MCF 10A (cell line): ENCODE measurements at places on chromosomes 6 and 20. TPM values are rescaled to one million over a fixed set of nuclear protein-coding genes. Genes with fewer than 3 reads are reported as not detected.

The BPIFA1 gene
- total RNA-seq: not detected in 2 replicates

The SIRPB2 gene
- 1.3 and 1.8 TPM in 2 replicates for total RNA-seq

The ZC3H12D gene
- 0.29 TPM in 1 of 2 replicates, not detected in the other for total RNA-seq

- H3K27me3 ChIP-seq: no peaks in the 10 kb centered on the region
- no peak overlapping the region for H3K4me3 ChIP-seq
- no peaks in the 10 kb centered on the region for H3K4me1 ChIP-seq
- H3K27ac ChIP-seq: no peak overlapping the region
These were observed 75.1 kb upstream of the ATXN1 start for GRCh38 chr6:16836144-16836981.

DNA sequence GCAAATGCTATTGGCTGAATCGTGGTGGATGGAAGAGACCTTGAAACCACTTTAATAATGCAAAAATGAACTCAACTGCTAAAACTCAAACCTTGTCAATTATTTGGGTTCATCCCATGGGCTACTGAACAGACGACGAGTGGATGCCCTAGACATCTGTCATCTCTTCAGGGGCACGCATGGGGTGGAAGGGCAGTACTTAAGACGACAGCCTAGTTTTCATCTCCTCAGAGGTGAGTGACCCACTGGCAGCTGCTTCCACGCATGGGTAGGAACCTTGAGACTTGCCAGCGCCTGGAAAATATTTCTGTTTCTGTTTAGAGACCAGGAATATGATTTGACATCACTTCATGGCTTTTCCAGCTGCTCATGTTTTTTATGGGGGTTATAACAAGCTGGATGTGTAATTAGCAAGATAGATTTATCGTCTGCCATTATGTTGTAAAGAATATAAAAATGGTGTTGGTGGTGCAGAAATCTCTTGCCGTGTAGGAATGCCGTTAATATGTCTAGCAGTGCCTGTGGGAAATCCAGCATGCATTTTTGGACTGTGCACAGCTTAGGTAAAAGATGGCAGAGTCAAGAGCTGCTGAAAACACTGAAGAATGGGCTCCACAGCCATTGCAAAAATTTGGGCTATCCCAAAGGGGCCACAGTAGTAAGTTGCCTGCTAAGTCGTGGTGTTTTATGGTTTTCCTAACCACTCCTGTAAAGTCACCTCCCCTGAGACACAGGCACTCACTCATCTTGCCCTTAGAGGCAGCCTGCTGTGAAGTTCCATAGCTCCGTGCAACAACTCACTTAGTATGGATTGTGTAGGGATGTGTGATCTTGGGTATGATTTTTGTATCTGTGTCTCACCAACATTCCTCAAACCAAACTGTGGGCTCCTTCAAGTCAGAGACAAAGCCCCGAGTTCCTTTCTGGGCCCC is 203.3 kb downstream of the EYA2 start:
- H3K27ac ChIP-seq: no peak overlapping the region
- no peaks in the 10 kb centered on the region for H3K27me3 ChIP-seq
- no peaks in the 10 kb centered on the region for H3K4me1 ChIP-seq
- H3K4me3 ChIP-seq: no peak overlapping the region
- H3K36me3 ChIP-seq: no peaks in the 10 kb centered on the region

DNA sequence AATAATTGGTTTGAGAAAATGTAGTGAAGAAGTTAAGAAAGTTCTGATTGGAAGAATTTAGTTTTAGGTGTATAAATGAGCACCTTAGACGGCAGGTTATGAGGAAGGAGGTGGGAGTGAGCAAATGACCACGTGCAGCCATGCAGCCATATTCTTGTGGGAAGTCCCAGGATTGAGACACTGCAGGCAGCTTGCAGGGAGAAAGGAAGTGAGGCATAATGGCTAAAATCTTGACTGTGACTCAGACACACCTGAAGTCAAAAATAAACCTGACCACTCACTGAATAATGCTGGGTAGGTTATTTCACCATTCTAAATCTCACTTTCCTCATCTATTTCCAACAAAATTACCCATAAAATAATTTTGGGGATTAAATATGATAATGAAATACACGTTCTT is 16.6 kb downstream of the DSE start:
- peak overlapping the region; percentile 50 for H3K4me3 ChIP-seq
- H3K36me3 ChIP-seq: no peaks in the 10 kb centered on the region
- peak overlapping the region; percentile 89 for H3K27ac ChIP-seq
- no peaks in the 10 kb centered on the region for H3K27me3 ChIP-seq

GRCh38 chr20:16147916-16148315 is 425.3 kb downstream of the KIF16B start:
- H3K36me3 ChIP-seq: no peaks in the 10 kb centered on the region
- no peak overlapping the region for H3K4me3 ChIP-seq
- no peak for DNase-seq
- no peaks in the 10 kb centered on the region for H3K4me1 ChIP-seq
- H3K27ac ChIP-seq: no peak overlapping the region
- H3K27me3 ChIP-seq: peaks cover 11% of the 10 kb centered on the region

DNA sequence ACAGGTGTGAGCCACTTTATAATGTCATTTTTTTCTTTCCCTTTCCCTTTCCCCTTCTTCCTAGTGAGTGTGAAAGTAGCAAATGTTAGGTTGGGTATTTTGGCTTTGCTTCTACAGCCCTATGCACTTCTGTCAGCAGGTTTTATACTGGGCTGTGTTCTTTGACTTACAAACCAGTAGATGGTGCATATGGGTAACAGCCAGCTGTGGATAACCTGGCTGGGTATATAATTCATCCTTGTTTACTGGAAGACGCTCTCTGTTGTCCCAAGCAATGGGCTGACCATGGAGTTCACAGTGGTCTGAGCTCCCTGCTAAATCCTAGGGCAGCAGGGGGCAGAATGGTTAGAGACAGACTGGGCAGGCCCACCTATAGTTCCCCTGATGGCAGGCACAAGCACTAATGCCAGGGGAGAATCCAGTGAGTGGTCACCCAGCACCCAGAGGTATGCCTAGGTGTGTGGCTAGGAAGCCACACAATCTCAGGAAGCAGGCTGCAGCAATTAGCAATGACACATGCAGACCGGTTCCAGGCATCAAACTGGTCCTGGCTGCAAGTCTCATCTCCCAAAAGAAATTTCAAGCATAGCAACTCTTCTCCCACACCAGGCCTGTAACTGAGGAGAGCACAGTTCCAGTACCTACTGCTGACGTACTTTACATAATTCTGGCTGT is 592.7 kb upstream of the MAN1A1 start:
- H3K27me3 ChIP-seq: no peaks in the 10 kb centered on the region
- H3K36me3 ChIP-seq: no peaks in the 10 kb centered on the region
- DNase-seq: no peak
- no peak overlapping the region for H3K27ac ChIP-seq

- H3K27me3 ChIP-seq: no peaks in the 10 kb centered on the region
- no peak overlapping the region for H3K4me3 ChIP-seq
- peaks cover 12% of the 10 kb centered on the region for H3K4me1 ChIP-seq
- H3K27ac ChIP-seq: no peak overlapping the region
- H3K36me3 ChIP-seq: no peaks in the 10 kb centered on the region
- peak; percentile 87 for DNase-seq
These were observed 77.1 kb downstream of the NINL start for GRCh38 chr20:25508083-25508770.

DNA sequence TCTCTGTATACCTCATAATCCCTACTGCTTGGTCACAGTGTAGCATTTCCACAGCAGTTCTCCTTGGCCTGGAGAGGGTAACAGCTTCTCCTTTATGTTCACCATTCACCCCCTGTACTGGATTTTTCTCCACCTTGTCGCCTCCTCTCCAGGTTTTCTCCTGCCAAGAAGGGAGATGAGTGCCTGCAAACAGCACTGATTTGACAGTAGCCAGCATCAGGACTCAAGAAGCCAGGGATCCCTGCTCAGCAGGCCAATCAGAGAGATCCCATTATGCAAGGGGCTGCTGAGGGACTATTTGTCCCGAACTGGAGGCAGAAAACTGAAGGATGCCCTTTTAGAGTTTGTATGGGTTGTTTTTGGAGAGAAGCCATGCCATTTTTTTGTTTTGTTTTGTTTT is 68.6 kb upstream of the RIPOR2 start:
- peak; percentile 59 for DNase-seq
- H3K36me3 ChIP-seq: peaks cover 9% of the 10 kb centered on the region

DNA sequence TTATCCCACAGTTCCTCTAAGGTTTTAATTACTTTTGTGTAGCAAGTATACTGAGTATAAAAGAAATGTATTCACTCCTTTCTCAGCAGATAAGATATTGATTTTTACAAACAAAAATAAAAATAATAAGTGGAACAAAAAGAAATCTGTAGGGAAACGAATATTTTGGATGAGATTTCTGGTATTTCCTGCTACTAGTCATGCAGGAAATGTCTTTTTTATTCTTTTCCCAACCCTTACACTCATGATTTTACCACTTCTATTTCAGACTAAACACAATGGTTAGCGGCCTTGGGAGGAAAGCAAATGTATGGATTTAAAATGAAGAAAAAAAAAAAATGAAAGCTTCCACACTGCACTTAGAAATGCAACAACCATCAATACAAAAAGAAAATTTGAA is 580.5 kb upstream of the MARCKS start:
- no peaks in the 10 kb centered on the region for H3K36me3 ChIP-seq
- DNase-seq: no peak

GRCh38 chr6:98640366-98640765 is 194.0 kb upstream of the POU3F2 start:
- DNase-seq: no peak
- no peak overlapping the region for H3K4me3 ChIP-seq
- no peaks in the 10 kb centered on the region for H3K4me1 ChIP-seq
- no peak overlapping the region for H3K27ac ChIP-seq
- peaks cover 24% of the 10 kb centered on the region for H3K27me3 ChIP-seq

DNA sequence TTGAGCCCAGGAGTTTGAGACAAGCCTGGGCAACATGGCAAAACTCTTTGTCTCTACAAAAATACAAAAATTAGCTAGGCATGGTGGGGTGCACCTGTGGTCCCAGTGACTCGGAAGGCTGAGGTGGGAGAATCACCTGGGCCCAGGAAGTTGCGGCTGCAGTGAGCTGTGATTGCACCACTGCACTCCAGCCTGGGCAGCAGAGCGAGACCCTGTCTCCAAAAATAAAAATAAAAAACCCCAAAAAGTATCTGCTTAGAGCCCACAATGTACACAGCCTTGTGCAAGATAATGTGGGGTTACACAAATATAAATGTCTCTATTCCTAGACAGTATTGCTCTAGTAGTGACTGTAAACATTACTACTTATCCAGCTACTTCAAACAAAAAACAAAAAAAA is 5.9 kb downstream of the ESF1 start:
- no peaks in the 10 kb centered on the region for H3K27me3 ChIP-seq
- DNase-seq: no peak
- H3K27ac ChIP-seq: no peak overlapping the region

GRCh38 chr6:136326038-136326553 is 36.5 kb upstream of the BCLAF1 start:
- H3K27ac ChIP-seq: no peak overlapping the region
- DNase-seq: no peak
- H3K4me3 ChIP-seq: no peak overlapping the region
- H3K36me3 ChIP-seq: no peaks in the 10 kb centered on the region
- H3K4me1 ChIP-seq: no peaks in the 10 kb centered on the region

GRCh38 chr20:15638816-15639215 is 934.4 kb downstream of the KIF16B start:
- H3K27me3 ChIP-seq: no peaks in the 10 kb centered on the region
- no peak overlapping the region for H3K4me3 ChIP-seq
- no peak overlapping the region for H3K27ac ChIP-seq
- no peak for DNase-seq
- H3K4me1 ChIP-seq: no peaks in the 10 kb centered on the region

- no peak overlapping the region for H3K4me3 ChIP-seq
- H3K36me3 ChIP-seq: no peaks in the 10 kb centered on the region
These were observed 391.9 kb downstream of the CD109 start for GRCh38 chr6:74087899-74088298.

GRCh38 chr6:39029156-39030011 is 19.2 kb upstream of the GLP1R start:
- peaks cover 65% of the 10 kb centered on the region for H3K27me3 ChIP-seq
- H3K4me1 ChIP-seq: no peaks in the 10 kb centered on the region
- H3K27ac ChIP-seq: no peak overlapping the region
- H3K4me3 ChIP-seq: no peak overlapping the region
- peak; percentile 42 for DNase-seq

- H3K27ac ChIP-seq: peak overlapping the region; percentile 62
- H3K4me1 ChIP-seq: peaks cover 20% of the 10 kb centered on the region
- H3K36me3 ChIP-seq: peaks cover 6% of the 10 kb centered on the region
- H3K27me3 ChIP-seq: no peaks in the 10 kb centered on the region
- no peak overlapping the region for H3K4me3 ChIP-seq
These were observed 7.7 kb downstream of the ZHX3 start for GRCh38 chr20:41309817-41310216.

DNA sequence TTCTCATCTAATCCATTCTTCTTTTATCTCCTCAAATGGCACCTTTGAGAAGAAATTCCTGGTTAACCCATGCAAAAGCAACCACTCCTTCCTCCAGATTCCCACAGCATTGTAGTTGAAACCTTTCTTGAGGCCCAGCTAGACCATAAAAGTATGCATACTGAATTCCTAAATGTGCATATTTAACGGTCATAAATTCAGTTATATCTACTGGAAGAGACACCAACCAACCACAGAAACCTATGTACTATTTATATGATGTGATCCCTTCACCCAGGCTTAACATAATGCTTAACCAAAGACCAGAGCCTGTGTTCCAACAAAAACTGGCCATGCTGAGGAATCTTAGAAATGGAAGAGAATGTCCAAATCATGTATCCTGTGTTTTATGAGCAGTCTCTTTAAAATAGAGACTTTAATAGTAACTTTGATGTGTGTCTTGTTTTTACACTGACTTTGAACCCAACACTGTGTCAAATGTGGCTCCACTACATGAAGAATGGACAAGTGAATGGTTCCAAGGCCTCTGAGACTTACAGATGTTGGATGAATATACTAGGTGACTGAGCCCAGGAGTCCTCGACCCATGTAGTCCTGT is 11.4 kb upstream of the TAF8 start:
- H3K4me1 ChIP-seq: peaks cover 7% of the 10 kb centered on the region
- peaks cover 42% of the 10 kb centered on the region for H3K36me3 ChIP-seq
- H3K27ac ChIP-seq: no peak overlapping the region
- no peaks in the 10 kb centered on the region for H3K27me3 ChIP-seq

GRCh38 chr6:160030103-160030502 is 61.2 kb downstream of the IGF2R start:
- peak overlapping the region; percentile 63 for H3K4me3 ChIP-seq
- no peaks in the 10 kb centered on the region for H3K27me3 ChIP-seq
- H3K27ac ChIP-seq: peak overlapping the region; percentile 95
- peaks cover 38% of the 10 kb centered on the region for H3K4me1 ChIP-seq
- DNase-seq: peak; percentile 92

GRCh38 chr6:72411872-72412708 is 209.8 kb upstream of the KCNQ5 start:
- peaks cover 23% of the 10 kb centered on the region for H3K27me3 ChIP-seq
- no peaks in the 10 kb centered on the region for H3K4me1 ChIP-seq
- no peak overlapping the region for H3K4me3 ChIP-seq
- DNase-seq: peak; percentile 73
- no peak overlapping the region for H3K27ac ChIP-seq
- no peaks in the 10 kb centered on the region for H3K36me3 ChIP-seq
